MG63 (cell line): ENCODE measurements at places on chromosomes 11 and 22.

GRCh38 chr11:59261150-59261549, 48.4 kb upstream of the MPEG1 start:
- DNase-seq: no peak

DNA sequence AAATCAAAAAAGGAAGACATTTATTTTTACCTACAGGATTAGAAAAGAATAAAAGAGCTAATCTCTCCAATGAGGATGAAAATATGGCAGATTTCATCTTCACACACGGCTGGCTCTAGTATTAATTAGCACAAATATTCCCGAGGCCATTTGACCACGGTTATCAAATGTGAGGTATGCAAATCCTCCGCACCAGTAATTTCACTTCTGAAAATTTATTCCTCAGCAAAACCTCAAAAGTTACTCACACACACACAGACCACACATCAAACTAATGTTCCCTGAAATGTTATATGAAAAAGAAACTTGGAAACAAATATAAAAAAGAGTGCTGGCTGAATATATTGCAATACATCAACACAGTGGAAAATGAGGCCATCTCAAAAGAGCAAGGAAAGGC, 32.8 kb downstream of the CELSR1 start:
- no peak for DNase-seq

DNA sequence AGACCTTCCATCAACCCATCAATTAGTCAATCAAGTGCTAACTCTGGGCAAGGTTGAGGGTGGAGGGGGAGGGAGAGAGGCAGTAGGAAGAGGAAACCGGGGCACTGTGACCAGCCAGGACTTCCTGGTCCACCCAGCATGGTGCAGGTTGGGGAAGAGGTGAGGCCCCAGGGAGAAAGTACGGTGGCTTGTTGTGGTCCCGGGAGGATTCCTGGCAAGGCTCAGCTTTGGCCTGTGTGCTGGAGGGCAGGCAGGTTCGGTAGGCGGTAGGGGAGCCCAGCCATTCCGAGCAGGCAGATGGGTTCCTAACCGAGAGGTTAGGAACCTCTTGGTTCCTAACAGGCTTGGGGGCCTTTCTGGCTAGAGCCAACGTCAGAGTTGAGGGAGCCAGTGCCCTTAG, 10.8 kb downstream of the ST14 start:
- DNase-seq: no peak

- DNase-seq: no peak
Observed at GRCh38 chr11:65502555-65503367, 3.9 kb downstream of the MALAT1 start.

GRCh38 chr11:76632492-76632891, 38.1 kb downstream of the LRRC32 start:
- no peak for DNase-seq

- DNase-seq: no peak
Observed at GRCh38 chr22:49087716-49088601, 739.7 kb downstream of the BRD1 start.

GRCh38 chr11:128527046-128527445, 60.3 kb downstream of the ETS1 start:
- no peak for DNase-seq

GRCh38 chr11:13767471-13767870, 99.0 kb downstream of the FAR1 start:
- DNase-seq: no peak

- DNase-seq: no peak
Observed at GRCh38 chr11:117607449-117607848, 189.6 kb downstream of the DSCAML1 start.

- DNase-seq: no peak
Observed at GRCh38 chr11:26651916-26652315, 69.9 kb downstream of the SLC5A12 start.

DNA sequence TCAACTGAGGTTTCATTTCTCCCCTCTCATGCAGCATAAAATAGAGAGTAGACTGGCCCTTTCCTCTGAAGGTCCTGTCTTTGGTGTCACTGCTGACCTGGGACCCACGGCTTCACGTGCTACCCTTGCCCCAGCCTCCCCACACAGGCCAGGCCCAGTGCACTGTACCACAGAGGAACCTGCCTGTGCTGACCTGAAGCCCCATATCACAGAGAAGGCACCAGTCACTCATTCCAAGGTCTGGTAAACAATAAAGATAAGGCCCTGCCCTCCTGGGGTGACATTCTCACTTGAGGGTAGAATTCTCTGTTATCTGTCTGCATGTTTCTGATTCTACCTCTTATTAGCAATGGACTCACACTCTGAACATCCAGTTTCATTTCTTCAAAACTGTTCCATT, 51.3 kb downstream of the RPL27A start:
- DNase-seq: no peak

DNA sequence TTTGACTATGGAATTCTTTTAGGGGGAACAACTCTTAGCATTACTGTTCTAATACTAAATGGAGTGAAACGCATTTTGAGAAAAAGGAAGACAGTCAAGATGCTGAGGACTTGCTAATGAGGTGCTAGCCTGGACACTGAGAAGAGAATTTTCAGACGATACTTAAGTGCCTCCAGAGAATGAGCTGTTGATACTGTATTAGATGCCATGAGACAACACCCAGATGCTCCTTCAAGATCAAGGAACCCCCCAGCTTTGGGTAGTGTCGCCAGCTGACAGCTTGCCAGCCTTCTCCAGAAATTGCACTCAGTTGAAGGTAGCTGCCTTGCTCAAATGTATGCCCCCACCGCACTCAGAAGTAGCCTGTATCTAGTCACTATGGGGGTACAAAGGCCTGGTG, 52.5 kb upstream of the SLC36A4 start:
- no peak for DNase-seq
